ENCODE measurements at places on chromosomes 1 and 21.

DNA sequence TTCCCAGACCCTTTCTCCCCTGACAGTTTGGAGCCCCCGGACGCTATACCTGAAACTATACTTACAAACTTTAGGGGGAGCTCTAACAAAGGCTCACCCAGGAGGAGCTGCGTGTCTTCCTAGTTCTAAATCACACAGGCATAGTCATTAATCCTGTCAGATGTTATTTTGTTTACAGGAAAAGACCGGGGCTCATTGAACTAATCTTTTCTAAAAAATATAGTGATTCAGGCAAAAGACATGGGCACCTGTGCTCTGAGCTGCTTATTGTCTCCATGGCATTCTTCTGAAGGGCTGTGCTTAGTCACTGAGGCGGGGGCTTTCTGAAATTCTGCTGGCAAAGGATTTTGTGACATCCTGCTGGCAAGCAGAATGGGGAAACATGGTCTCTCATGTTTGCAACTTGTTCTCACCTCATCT lies 1577.0 kb downstream of the NCAM2 start:
- peak; percentile 85 for DNase-seq

DNA sequence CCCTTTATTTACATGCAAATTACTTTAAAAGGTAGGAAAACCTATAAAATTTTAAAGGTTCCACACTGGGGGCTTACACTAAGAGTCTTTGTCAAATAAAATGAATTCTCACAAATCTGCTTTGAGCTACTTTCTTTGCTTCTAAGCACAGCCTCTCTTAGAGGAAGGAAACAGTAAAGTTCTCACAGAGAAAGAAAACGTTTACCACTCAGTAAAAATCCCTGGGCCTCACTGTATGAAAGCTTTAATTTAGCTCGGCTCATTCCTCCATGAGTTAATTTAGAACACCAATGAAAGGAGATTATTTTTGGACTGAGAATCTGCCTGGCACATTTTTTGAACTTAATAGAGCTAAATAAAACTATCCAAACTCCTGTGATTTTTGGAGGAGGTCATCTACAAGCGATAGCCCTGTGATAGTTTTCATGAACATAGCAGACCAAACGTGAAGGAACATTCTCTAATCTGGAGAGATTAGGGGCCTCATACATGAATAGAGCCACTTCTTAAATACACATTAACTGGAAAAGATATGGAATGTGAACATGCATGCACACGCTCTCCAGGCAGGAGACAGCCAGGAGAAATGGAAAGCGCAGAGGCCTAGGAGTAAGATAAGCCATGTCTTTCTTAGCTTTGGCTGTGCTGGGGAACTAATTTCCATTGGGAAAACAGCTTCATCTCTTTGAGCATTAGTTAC lies 32.8 kb downstream of the PRRX1 start:
- DNase-seq, result no peak

GRCh38 chr1:176795929-176796328 lies 333.0 kb downstream of the PAPPA2 start:
- DNase-seq, result no peak

GRCh38 chr1:79193211-79194079 lies 186.9 kb upstream of the ADGRL4 start:
- no peak for DNase-seq

GRCh38 chr1:8011923-8012858 lies 13.9 kb downstream of the ERRFI1 start:
- DNase-seq, result no peak

GRCh38 chr21:16773206-16773605 lies 739.6 kb upstream of the CXADR start:
- no peak for DNase-seq

DNA sequence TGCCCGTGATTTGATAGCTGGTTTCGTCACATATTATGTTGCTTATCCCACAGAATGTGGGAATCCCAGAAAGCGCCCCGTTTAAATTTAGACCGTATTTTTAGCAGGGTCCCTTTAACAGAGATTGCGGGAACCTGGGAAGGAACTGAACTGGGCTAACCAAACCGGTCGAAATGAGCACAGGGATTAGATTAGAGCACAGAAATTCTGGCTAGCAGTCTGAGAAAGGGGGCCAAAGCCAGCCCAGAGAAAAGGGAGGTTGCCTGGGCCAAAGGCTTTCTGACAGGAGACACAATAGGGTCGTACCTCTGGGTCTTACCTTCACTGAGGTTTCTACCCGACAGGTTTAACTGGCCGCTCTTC lies 327 bp downstream of the LRRC40 start:
- DNase-seq, result peak; percentile 58

GRCh38 chr1:35454616-35455015 lies 102.6 kb downstream of the KIAA0319L start:
- peak; percentile 24 for DNase-seq

DNA sequence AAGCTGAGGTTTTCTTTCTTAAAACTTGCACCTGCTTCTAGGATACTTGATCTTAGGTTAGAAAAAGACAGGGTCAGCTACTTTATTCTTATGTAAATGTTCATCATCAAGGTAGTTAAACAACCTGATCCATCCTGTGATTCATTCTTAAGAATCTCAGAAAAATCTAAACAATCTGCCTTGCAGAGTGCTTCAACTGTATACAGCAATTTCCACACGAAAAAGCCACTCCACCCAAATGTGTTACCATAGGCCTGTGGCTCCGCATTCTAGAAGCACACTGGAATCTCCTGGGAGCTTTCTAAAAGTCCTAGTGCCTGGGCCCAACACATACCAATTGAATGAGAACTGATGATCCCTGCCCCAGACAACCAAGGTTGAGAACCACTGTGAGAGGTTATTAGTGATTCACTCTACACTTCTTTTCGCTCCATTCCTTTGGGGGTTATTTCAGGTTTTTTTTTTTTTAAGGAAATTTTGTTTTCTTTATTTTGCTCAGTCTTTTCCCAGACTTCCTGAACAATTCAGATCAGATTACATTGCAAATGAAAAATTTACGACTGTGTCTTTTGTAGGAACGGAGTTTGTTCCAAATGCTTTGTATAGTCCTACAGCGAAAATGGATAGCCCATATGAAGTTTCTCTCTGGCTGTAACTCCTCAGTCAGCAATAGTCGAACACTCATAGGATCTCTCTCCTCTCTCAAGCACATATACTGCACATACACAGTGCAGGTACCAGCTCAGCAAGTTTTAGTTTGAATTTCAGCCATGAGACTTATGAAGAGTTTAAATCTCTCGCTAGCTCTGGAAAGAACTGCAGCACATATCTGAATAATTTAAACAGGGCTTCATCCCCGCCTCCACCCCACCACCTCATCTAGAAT lies 16.1 kb downstream of the SMYD2 start:
- DNase-seq, result no peak

DNA sequence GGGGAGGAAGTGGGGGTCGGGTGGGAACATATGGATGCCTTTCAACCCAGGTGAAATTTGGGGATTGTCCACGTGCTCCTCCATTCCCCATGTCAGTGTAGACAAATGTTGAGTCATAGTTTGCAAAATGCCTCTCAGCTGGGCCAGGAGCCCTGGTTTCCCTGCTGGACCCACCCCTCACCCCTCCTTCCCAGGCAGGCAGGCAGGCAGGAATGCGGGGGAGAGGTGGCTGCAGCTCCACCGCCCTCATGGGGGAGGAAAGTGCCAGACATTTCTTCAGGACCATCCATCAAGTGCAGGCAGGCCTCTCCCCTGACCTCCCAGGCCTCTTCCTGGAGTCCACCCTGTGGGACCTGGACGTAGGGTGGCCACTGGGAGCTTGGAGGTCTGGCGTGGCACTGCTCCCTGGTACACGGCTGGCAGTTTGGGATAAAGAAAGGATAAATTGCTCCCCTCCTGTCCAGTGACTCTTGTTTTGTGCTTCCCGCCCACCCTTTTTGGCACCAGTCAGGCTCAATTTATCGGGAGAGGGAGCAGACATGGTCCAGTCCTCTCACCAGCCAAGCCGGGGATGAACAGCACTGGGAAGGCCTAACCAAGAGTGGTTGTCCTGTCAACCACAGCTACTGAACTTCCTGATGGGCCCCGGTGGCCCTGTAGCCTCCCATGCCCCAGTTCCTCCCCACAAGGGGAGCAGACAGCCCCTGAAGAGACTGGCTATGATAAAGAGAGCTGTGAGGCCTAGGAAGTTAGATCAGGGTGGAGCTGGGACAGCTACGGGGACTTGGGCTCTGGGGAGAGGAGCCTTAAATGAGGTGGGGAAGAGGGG lies 18.9 kb downstream of the NPR1 start:
- DNase-seq, result no peak

DNA sequence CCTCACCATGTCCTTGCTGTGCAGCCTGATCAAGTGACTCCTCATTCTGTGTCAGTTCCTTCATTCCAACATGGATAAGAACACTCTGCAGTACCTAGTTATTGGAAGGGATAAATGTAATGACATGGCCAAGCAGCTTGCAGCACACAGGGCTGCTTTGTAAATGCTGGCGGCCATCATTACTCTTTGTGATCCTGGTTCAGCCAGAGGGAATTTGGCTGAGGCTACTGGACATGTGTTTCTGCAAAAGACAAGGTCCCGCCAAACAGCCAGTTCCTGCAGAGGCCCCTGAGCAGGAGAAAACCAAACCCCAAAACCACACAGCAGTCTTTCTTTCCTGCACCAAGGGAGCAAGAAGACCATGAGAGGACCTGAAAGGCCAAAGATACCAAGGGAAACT lies 495.8 kb downstream of the AJAP1 start:
- DNase-seq, result no peak

DNA sequence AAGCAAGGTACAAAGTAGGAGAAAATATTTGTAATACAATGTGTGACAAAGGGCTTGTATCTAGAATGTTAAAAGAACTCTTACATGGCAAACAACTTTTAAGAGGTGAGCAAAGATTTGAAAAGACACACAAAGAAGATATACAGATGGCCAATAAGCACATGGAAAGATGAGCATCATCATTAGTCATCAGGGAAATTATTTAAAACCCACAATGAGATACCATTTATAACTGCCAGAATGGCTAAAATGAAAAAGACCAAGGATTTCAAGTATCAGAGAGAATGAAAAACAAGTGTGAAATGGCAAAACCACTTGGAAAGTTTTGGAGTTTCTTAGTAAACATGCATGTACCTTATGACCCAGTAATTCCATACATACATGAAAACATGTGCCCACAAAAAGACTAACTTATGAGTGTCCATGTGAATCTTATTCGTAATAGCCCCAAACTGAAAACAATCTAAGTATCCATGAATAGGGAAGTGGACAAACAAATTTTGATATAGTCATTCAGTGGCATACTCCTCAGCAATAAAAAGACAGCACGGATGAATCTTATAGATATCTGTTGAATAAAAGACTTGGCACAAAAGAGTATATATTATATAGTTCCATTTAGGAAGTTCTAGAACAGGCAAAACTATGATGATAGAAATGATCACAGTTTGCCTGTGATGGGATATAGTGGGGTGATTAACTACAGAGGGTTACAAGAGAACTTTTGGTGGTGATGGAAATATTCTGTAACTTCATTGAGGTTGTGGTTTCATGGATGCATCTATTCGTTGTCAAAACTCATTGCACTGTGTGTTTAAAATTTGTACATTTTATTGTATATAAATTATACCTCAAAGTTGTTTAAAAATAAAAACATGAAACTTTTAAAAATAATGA lies 82.0 kb downstream of the DISP1 start:
- DNase-seq, result no peak

DNA sequence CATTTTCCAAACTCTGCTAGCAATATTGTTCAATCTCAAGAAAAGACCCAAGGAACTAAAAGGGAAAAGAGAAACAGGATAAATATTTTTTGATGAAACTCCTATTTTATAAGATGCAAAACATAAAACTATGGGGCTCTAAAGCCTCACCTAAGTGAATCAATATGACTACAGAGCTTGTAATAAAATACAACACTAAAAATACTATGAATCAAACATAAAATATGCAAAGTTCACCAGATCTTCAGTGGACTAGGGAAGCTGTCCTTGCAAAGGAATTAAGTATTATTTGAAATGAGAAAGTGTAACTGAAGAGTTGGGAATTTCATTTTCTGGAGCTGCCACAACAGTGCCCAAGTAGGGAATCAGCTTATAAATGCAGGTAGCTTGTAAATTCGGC lies 124.5 kb downstream of the CRB1 start:
- DNase-seq, result no peak

GRCh38 chr1:113534130-113534817 lies 144.0 kb downstream of the MAGI3 start:
- DNase-seq, result no peak

DNA sequence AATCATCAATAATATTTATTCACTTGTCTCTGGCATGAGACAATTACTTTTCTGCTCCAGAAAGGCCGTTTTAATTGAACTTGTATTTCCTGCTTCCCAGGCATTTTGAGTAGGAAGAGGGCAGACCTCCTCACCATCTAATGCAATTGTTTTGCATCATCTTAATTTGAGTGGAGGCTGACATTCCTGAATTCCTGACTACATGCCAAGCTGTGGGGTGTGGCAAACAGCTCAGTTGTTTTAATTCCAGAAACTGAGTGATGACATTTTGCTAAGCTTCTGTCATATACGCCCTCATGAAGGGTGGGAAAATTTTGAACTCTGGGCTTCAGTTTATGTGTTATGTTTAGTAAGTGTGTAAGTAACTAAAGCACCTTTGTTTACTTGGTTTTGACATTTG lies 125.4 kb upstream of the USP25 start:
- no peak for DNase-seq

DNA sequence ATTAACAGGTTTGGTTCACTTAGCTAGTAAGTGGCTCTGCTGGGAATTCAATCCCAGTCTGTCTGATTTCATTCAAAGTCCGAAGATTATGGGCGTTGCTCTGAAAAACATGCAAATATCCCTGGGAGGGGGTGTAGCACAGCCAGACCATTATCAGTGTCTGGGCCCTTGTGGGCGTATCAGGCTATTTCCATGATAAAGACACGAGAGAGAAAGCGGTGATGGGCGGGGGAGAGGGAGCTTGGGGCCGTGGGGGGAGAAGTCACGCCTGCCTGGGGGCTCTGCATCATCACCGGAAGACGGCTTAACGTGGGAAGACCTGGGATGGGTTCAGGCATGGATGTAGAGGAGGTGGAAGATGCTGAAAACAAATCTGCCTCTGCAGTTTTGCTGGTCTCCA lies 25.8 kb downstream of the IL6R start:
- no peak for DNase-seq

GRCh38 chr1:41799723-41800122 lies 119.0 kb downstream of the HIVEP3 start:
- DNase-seq, result no peak

DNA sequence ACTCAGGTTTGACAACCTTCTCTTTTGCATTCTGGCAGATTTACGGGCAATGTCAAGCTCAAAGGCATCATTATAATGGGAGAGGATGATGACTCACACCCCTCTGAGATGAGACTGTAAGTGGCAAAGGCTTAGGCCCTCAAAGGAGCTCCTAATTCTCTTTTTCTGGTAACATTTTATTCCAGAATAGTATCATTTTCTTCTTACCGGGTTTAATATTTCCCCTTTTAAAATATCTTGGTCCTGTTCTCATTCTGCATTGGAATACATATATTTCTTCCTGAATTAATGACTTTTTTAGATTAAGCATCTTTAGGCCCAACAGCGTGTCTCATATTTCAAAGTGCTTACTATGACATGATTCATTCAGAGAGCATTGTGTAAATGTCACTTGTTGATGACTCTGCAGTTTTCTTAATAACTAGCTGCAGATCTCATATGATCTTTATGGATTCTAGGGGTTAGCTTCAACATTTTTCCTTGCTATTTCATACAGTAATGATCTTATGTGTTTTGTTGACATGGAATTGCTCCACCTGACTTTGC lies 1.7 kb downstream of the PITHD1 start:
- no peak for DNase-seq

All from Kasumi-1 (cell line).